ENCODE measurements at places on chromosomes 11 and 22. TPM values are rescaled to one million over a fixed set of nuclear protein-coding genes. Genes with fewer than 3 reads are reported as not detected.

Gene SYCE3
- polyA plus RNA-seq = not detected

Gene SGSM1
- 0.19 TPM for polyA plus RNA-seq

Gene MMP8
- not detected for polyA plus RNA-seq

Gene MYEOV
- 0.44 TPM for polyA plus RNA-seq

All from muscle of arm (tissue), 14 donors.